Stimulated activated CD8-positive, alpha-beta memory T cell treated with anti-CD3 and anti-CD28 coated beads, Interleukin-4, amount 100 ng/mL, for 4 hours (primary cell): ENCODE measurements at places on chromosomes 5 and 9.

DNA sequence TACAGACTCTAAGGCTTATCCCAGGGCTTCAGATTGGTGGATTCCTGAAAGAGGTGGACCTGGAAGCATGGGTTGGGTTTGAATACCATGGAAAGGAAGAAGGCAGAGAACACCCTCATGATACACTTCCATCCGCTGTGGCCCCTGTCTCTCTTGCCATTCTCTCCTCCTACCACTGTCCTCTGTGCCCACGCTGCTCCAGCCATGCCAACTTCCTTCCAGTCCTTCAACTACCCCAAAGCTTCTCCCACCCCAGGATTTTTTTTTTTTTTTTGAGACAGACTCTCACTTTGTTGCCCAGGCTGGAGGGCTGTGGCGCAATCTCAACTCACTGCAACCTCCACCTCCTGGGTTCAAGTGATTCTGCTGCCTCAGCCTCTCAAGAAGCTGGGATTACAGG, 1.7 kb upstream of the SPARC start:
- no peak for DNase-seq

GRCh38 chr5:62662521-62662920, 83.9 kb downstream of the LRRC70 start:
- DNase-seq = no peak

GRCh38 chr9:93267091-93267541, 83.2 kb downstream of the WNK2 start:
- DNase-seq = no peak

DNA sequence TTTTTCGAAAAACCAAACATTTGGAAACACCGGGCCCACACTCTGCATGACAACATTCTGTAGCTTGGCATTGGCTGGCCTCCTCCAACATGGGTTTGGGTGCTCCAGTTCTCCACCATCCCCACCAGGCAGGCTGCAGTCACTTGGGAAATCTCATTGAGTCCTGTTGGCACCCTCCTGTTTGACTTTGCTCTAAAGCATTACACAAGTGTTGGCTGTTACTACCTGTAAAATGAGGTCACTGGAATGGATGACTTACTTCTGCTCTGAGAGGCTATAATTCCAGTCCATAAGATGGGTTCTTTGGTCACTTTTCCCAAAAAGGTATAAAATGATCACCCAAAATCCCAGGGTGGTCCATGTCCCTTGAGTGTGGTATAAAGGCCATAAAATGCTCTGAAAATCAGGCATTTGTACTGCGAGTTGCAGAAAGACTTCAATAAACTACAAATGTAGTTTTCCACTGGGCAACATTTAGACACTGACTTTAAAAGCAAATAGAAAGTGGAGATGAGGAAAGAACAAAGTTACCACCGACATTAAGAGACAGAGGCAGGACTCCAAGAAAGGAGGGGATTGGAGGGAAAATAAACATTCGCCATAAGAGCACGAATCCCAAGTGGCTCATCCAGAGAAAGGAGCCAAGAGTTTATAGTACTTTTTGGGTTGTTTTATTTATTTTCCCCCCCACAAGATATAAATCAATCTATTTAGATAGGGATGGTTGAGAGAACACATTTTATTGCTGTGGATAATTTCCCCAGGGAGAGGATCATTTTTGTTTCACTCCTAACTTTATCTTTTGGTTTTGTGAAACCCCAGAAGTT, 295.1 kb downstream of the TLE1 start:
- DNase-seq = no peak

DNA sequence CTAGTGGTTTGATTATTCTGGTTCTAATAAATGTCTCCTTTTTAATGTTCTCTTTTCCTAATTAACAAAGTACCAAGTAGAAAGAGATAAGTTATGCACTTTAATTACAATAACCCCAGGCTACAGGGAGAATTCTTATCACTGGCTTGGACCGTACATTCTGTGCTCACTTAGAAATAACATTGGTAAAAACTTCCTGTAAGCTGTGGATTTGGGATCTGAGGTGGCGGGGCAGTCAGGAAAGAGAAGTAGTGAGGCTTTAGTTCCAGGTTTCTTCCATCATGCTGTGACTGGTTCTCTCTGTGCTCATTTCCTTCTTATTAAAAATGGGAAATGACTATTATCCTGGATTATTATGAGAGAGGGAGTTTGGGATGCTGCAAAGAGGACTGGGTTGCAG, 142.0 kb downstream of the EGFLAM start:
- DNase-seq = no peak

DNA sequence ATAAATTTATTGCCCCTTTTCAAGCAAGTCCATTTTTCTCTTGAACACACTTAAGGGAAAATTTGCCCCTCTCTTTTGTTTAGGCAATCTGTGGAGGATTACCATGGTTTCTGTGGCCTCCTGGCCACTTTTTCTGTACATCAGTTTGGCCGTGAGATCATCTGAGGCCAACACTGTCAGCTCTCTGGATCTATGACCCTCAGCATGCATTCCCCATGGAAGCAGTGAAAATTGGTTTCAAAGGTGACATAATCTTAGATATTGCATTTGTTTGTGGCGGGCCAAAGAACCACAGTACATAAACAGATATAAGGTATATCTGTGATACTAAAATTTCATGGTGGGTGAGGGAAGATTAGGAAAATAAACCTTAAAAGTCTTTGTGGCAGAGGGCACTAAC, 4.6 kb upstream of the ZNF474 start:
- no peak for DNase-seq

- DNase-seq = no peak
Measured at GRCh38 chr5:42090162-42090561, 165.1 kb downstream of the FBXO4 start.

DNA sequence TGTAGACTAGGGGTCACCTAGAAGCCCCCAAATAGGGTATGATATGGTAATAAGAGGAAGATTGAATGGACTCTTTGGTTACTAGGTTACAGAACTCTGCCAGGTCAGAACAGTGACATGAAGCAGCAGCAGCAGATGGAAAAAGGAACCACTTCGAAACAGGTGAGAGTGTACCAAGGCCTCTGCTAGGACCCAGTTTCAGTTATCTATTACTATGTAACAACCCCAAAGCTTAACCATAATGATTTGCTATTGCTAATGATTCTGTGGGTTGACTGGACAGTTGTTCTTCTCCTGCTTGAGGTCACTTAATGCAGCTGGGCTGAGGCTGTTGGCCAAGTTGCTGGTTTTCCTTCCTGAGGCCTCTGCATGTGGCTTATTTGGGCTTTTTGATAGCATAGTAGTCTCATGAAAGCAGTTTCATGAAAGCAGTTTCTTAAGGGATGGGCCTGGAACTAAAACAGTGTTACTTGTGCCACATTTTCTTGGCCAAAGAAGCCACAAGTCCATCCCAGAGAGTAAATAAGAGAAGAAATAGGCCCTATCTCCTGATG, 17.6 kb downstream of the C9orf43 start:
- DNase-seq = no peak

- DNase-seq = no peak
Measured at GRCh38 chr9:130029223-130029973, 13.6 kb downstream of the FNBP1 start.

DNA sequence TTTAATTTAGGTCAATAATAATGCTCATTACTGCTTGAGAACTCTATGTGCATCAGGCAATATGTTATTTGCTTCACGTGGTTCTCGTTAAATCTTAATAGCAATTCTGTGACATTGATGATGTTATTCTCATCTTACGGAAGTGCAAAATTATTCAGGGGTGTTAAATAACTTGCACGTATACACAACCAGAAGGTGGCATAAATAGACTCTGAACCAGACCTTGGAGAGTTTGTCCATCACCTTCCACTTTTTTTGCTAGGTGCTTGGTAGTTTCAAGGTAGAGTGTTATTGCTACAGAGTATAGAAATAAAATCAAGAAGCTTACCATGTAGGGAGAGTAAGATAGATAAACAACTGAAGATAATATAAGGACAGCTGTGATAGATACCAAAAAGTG, 23.6 kb upstream of the TNFAIP8 start:
- no peak for DNase-seq

DNA sequence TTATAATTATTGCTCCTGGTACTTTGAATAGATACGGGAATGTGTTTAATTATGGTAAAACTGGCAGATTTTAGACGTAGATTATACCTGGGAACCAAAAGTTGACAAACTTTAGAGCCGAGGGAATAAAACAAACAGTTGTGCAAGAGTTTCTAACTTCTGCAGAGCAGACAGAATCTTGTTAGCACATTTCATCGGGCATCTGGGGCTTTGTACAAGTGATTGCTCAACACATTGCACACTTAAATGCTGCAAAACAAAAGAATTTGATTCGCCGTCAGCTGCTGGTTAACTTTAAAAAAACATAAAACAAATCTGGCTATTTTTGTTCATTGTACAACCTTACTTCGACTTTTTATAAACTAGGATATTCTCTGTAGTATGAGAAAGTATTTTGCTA, 398.1 kb downstream of the MAN2A1 start:
- no peak for DNase-seq

GRCh38 chr5:82312373-82312856, 34.3 kb upstream of the RPS23 start:
- DNase-seq = no peak

GRCh38 chr5:169385636-169386035, 84.7 kb upstream of the SLIT3 start:
- no peak for DNase-seq

- no peak for DNase-seq
Measured at GRCh38 chr9:34383904-34384303, 7.2 kb upstream of the MYORG start.

- DNase-seq = no peak
Measured at GRCh38 chr5:98734646-98735045, 38.8 kb upstream of the RGMB start.

- no peak for DNase-seq
Measured at GRCh38 chr5:152804179-152804578, 399.1 kb upstream of the NMUR2 start.

DNA sequence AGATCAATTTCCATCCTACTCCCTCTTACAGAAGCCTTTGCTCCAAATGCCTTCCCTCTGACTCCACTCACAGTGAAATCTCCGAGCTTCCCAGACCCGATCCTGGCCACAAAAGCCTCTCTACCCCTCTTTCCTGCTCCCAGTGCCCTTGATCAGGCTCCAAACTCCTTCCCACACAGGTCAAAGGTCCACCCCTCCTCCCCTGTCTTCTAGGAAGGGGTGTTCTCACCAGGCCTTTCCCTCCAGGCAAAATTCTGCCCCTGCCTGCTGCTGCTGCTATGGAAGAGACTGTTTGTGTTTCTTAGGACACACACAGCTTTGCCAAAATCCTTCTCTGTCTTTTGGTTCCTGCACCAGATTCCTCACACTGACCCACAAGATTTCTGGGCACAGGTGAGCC, 85.8 kb upstream of the ALDH1A1 start:
- DNase-seq = no peak

- no peak for DNase-seq
Measured at GRCh38 chr9:79116709-79117108, 455.1 kb upstream of the TLE4 start.

DNA sequence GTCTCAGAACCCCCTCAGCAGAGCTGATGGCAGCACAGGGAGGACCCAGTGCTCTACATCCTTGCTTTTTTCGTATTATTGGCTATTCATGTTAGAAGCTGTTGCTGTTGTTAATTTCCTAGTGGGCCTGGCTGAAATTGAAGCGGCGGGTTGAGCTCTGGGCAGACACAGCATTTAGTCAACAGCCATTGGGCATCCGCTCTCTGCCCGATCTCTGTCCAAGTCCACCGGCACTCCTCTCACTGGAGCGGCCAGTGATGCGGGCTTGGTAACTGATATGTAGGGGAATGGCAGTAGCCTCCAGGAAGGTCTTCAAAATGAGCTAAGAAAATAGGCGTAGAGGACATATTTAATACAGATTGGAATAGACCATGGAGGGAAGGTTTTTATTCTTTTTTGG, 1.3 kb upstream of the GARNL3 start:
- no peak for DNase-seq

GRCh38 chr5:138978080-138978479, 102.9 kb upstream of the LRRTM2 start:
- no peak for DNase-seq

- no peak for DNase-seq
Measured at GRCh38 chr5:45454114-45454513, 242.1 kb downstream of the HCN1 start.

GRCh38 chr9:108158236-108158995, 668.8 kb upstream of the KLF4 start:
- no peak for DNase-seq

DNA sequence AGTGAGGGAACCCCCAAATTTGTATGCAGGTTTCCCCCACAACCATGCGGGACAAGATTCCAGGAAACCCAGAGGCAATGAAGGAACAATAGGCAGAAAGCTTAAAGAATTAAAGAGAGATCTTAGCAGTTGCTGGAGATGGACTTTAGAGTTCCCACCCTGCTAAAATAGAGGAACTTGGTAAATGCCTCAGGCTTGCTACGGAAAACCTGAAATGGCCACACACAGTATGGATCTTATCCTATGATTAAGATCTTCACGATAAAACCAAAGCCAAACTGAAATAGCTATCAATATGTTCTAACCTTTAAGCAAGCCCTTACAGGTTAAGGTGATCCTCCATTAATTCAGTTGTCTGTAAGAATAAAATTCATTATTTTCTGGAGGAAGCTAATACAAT, 148.3 kb downstream of the RANBP17 start:
- no peak for DNase-seq

DNA sequence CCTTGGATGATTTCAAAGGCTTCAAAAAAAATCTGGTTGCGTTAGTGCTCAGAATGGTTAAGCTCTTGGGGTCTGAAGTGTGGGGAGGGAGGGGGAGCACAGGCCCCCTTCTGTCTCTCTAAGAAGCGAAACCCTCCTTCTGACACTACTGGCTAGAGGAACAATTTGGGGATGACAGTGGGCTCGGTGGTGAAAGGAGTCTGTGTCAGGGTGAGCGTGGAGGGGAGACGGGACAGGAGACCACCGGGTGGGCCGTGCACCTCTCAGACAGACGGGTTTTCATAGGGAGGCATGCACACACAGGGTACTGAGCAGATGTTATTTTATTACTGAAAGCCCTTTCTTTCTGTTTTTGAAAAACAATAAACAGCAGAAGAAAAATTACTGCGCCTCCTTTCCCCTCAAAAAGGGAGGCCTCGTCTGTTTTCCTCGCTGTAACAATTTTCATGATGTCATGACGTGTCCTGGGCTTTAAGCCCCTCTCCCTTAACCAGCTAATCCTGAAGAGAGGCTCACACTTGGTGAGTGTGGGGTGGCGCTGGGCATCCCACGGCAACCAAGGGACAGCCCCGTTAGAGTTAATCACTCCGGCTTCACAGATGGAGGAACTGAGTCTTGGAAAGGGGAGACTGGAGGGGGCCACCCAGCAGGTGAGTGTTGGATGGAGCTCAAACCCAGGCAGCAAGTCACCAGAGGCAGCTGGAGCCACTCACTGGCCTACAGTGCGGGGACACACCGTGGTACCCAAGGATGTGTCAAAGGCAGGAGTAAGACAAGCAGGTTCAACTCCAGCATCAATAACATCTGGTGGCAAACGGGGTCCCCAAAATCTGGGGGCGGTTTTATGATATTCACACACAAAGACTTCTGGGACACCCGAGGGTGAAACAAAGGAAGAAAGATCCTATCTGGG, 53.4 kb downstream of the PTCH1 start:
- DNase-seq = no peak

DNA sequence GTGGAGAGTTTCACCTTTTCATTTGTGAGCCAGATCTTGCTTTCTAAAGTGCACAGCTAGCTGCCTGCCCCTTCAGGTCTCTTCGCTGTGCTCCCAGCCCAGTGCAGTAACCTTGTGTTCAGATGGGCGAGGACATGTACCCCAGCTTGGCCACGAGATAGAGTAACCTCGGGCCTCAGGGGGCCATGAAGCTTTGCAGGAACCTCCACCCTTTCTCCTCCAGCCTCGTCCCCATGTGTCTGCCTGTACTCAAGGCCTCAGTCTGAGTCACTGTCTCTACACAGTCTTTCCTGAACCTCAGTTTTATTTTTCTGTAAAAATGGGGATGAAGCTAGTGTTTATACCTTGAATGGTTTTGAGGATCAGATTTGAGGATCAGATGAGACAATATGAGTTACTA, 37.9 kb downstream of the ERGIC1 start:
- DNase-seq = no peak
